ENCODE measurements at places on chromosomes 5 and 9. TPM values are rescaled to one million over a fixed set of nuclear protein-coding genes. Genes with fewer than 3 reads are reported as not detected.

DNA sequence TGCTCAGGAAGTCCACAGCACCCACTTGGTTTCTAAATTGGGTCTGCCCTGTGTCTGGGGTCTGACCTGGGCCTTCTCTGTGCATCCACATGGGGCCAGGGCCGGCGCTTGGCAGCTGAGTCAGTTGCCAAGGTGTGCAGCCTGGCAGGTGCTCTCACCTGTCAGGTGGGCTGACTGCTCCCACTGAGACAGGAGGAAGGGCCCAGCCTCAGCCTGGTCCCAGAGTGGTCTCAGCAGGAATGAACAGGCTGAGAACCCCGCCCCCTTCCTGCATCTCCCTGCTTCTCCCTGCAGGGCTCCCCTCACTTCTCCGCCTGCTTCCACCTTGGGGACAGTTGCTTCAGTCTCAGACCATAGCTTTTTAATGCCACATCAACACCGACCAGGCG, 60.5 kb downstream of the BARX1 start:
- DNase-seq, result no peak

GRCh38 chr9:37056046-37056920, 22.2 kb upstream of the PAX5 start:
- DNase-seq, result no peak

DNA sequence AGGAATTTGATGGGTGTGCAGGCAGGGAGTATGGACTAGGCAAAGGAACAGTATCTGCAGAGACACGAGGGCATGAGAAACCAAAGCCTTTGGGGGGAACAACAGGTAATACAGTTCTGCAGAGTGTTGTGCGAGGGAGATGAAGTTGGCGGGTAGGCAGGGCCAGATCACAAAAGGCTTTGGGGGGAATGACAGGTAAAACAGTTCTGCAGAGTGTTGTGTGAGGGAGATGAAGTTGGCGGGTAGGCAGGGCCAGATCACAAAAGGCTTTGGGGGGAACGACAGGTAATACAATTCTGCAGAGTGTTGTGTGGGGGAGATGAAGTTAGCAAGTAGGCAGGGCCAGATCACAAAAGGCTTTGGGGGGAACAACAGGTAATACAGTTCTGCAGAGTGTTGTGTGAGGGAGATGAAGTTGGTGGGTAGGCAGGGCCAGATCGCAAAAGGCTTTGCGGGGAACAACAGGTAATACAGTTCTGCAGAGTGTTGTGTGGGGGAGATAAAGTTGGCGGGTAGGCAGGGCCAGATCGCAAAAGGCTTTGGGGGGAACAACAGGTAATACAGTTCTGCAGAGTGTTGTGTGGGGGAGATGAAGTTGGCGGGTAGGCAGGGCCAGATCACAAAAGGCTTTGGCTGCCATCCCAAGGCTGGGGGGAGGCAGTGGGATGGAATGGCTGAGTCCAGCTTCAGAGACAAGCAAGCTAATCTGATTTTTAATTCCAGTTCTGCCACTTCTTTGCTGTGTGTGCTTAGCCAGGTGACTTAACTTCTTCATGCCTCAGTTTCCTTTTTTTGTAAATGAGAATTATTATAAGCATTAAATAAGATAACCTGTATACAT, 33.0 kb downstream of the FRMPD1 start:
- no peak for DNase-seq

DNA sequence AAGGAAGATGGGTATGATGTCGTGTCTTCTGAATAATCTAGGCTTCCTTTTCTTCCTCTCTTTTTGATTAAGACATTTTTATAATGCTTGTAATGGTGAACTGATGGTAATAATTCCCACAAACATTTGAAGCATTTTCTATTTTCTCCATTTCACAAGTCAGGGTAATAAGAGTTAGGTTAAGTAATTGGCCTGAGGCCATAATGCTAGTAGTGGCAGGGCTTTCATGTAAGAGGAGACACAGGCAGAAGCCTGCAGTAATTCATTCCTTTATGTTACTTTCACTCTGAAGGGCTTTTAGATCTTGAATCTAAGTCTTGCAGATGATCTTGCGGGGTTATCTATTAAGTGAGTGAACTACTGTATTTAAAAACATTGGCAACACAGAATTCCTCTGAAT, 374.9 kb downstream of the MAT2B start:
- no peak for DNase-seq

DNA sequence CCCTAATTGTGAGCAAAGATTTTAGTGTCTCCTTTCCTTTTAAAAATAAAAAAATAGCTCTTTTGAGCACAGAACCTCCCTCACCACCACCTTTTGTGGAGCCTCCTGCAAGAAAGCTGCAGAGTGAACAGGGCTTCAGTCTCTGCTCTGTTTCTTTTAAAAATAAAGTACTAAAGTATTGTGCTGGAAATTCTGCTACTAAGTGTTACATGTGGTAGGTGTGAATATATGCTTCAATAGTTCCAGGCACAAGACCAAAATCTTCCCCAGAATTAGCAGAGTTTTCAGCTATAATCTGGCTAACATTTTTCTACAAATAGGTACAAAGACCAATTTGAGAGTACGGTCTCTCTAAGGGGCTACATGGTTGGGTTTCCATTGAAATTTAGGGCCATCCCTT, 40.3 kb upstream of the NFIB start:
- no peak for DNase-seq

Gene MTREX
- 128 TPM for total RNA-seq

Gene TTC1
- total RNA-seq, result 67.6 TPM

Gene PCDHB7
- 0.25 TPM for total RNA-seq

DNA sequence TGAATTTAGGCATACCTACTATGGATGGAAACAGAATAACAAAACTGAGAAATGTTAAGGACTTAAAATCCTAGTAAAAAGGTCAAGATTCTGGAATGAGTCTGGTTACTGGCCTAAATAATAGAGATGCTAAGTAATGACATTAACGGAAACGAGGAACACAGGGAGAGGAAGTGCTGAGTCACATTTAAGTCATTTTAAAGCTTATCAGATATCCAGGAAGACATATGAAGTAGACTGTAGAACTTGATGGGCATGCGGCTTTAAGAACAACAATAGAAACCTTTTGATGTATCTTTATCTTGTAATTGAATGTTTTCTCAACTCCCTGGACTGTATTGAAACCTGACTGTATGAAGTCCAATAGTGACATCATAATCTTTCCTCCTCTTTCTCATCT, 1251.4 kb upstream of the CDH6 start:
- no peak for DNase-seq

GRCh38 chr5:170746961-170747340, 36.6 kb upstream of the GABRP start:
- DNase-seq, result no peak
